ENCODE measurements at places on chromosomes 7 and 10.

- peak; percentile 96 for DNase-seq
These were observed 22.8 kb downstream of the GNA12 start for GRCh38 chr7:2821161-2821841.

DNA sequence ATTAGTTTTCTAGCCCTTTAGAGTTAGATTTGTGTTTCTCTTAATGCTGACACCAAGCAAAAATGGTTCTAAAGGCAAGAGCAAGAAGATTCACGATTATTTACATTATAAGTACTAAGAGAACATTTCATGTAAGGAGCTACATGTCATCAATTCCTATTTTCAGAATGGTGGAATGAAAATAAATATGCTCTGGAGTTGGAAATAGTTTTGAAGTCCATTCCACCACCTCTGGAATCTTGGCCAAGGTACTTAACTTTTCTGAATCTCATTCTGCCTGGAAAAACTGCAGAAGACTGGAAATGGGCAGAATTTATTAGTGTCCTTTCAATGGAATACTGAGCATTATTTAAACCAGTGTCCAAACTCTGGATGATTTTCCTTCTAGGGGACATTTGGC, 125.1 kb upstream of the RAB11FIP2 start:
- no peak for DNase-seq

- DNase-seq, result no peak
These were observed 3.0 kb upstream of the HTR7 start for GRCh38 chr10:90860790-90861189.

DNA sequence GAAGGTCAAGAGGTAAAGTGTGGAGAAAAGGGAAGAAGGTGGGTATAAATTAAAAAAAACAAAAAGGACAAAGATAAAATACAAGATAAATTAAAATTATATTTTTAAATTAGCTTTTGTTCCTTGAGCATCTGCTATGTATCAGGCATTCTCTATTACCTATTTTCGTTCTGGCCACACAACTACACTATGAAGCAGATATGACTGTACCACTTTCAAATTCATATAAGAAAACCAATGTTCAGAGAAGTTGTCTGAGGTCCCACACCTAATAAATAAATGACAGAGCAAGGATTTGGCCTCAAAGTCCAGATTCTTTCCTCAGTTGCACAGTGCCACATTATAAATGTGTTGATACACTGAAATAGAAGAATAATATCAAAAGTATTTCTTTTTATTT, 103.8 kb upstream of the PCDH15 start:
- no peak for DNase-seq

- no peak for DNase-seq
These were observed 2.0 kb downstream of the PLEKHA1 start for GRCh38 chr10:122376364-122376961.

GRCh38 chr7:43954524-43955228, 28.4 kb downstream of the UBE2D4 start:
- peak; percentile 75 for DNase-seq

DNA sequence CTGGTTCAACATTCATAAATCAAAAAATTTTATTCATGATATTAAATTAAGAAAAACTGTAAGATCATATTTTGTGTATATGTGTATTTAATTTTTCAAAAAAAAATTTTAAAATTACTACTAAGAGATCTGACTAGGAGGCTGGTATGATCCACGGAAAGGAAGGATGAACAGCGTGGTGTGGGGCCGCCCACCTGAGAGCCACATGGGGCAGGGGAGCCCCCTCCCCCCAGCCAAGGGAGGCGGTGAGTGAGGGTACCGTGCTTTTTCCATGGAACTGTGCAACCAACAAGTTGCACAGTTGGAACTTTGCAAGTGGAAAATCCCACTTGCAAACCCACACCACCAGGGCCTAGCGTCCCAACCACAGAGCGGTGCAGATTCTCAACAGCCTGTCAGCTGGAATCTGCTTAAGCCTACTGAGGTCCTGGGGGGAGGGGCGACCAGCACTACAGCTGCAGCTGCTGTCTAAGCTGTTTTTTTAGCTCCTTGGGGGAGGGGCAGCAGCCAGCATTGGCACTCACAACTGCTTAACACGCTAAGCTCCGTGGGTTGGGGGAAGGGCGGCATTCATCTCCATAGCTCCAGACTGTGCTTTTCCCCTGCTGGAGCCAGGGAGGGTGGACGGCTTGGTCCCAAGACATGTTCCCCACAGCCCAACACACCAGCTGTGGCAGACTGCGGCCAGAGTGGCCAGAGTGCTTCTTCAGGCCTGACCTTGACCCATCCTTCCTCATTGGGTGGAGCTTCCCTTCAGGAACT, 94.2 kb upstream of the IGFBP3 start:
- no peak for DNase-seq

DNA sequence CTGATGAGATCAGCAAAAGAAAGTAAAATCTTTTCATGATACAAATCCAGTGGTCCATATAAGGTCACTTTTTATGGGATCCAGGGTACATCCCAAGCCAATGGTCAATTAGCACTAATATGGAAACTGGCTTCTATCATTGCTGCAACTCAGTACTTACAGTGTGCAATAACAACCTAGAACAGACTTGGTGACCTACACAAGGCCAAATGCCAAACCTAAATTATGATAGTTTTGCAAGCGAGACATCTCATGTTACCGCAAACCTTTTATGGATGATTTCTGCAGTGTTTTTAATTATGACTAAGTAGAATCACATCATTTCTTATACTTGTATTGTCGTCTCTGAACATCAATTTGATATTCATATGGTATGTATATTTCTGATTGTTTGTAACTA, 583.5 kb upstream of the SEMA3D start:
- no peak for DNase-seq

Data from A172 (cell line).